Stomach (tissue), 19 donors: ENCODE measurements at places on chromosomes 3 and 15. TPM values are rescaled to one million over a fixed set of nuclear protein-coding genes. Genes with fewer than 3 reads are reported as not detected.

DNA sequence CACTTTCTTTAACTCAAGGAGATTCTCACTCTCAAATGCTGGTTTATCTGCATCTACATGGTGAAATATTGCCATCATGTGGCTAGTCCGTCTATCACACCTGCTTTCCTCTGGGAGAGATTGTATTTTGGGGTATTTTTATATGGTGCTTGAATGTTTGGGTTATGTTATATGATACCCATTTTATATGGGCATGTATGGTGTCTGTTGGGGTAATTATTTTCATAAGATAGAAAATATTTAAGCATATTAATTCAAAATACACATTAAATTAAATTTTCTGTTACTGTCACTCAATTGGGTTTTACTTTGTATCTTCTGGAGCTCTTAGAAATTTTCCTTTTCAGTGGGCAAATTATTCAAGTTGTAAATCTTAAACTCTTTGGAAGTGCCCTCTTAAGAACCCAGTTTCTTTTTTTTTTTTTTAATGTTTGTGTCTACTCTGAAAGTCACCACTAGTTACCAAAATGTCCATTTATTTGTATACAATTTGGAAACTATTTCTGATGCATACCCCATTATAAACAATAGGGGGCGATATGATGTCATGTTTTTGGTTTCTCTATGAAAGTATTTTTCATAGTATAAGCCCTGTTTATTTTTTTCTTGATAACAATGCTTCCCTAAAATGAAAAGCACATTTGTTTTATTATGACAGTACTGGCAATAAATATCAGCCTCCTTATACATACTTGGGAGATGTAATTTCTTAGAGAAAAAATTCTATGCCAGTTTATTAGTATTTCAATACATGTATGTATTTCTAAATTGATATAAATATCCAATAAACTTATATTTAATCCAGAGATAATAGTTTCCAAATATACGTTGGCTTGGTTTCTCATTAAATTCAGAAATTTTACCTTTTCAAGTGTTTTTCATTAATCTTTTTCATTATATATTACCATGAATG, 36.1 kb upstream of the PLSCR5 start:
- peak; percentile 71 for DNase-seq
- no peaks in the 10 kb centered on the region for H3K4me1 ChIP-seq
- no peak overlapping the region for H3K27ac ChIP-seq
- no peaks in the 10 kb centered on the region for H3K27me3 ChIP-seq
- no peak overlapping the region for H3K4me3 ChIP-seq
- no peaks in the 10 kb centered on the region for H3K36me3 ChIP-seq

DNA sequence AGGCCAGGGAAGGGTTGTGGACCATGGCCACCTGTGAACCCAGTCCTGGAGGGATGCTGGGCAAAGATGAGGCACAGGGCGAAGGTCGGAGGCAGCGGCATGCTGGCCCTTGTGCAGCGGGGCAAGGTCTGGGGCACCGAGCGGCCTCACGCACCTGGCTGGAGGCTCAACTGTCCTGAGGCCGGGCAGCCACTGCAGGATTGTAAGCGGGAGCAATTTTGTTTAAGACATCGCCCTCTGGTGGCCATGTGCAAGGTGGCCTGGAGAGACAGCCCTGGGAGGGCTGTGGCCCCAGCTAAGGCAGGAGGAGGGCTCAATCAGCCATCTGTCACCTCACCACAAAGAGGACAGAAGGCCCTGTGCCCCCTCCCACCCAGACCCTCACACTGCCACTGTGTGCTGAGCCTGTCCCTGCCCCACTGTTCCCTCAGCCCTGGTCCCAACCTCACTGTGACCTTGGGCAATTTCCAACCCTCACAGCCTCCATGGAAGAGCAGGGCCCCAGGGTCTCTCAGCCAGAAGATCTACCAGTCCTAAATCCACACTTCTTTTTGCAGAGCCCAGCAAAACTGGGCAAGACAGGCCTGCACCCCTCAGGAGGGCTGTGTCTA, 46.2 kb downstream of the TPRA1 start:
- peaks cover 45% of the 10 kb centered on the region for H3K4me1 ChIP-seq
- no peak overlapping the region for H3K4me3 ChIP-seq
- no peaks in the 10 kb centered on the region for H3K27me3 ChIP-seq
- DNase-seq: peak; percentile 89

DNA sequence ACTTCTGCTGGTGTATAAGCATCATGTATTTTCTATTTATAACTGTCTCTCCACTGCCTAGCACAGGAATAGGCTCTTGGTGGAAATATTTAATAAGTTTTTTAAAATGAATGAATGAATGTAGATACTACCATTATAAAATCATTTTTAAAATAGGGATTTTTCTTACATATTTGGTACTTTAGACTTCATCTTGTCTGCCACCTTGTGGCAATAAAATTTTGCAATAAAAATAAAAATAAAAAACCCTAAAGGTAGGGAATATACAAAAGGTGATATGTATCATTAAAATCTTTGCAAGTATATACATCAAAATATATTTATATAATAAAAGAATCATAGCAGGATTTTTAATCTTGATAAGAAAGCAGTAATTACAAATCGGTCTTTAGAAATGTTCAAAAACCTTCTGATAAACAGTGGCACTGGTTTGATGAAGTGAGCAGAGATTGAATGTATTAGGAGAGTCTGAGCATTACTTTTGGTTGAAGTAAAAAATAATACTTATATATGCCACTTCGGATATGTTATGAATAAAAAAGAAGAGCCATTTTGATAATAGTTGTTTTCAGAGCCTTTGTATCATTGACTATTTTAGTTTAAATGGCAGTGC, 95.2 kb downstream of the SPATA16 start:
- no peak overlapping the region for H3K4me3 ChIP-seq
- no peak for DNase-seq
- H3K4me1 ChIP-seq: no peaks in the 10 kb centered on the region
- no peak overlapping the region for H3K27ac ChIP-seq
- H3K27me3 ChIP-seq: no peaks in the 10 kb centered on the region

- no peak for DNase-seq
- H3K27me3 ChIP-seq: no peaks in the 10 kb centered on the region
- H3K27ac ChIP-seq: no peak overlapping the region
- H3K4me1 ChIP-seq: no peaks in the 10 kb centered on the region
- H3K36me3 ChIP-seq: no peaks in the 10 kb centered on the region
Measured at GRCh38 chr3:25339225-25339624, 88.8 kb upstream of the RARB start.

DNA sequence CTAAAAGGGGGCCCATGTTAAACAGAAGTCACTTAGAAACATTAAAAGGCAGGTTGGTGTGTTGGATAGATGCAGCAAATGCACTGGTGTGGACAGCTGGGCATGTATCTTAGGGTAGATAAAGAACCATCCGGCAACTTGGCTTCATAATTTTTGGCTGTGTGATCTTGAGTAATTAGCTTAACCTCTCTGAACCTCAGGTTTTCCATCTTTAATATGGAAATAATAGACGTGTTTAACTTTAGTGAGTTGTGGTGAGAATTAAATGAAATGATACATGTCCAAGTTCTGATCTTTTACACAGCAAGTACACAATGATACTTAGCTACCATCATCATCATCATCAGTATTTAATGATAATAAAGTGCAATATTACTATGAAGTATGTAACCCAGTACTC, 330.4 kb downstream of the FOXP1 start:
- H3K4me1 ChIP-seq: peaks cover 58% of the 10 kb centered on the region
- peak overlapping the region; percentile 64 for H3K27ac ChIP-seq
- DNase-seq: no peak
- no peaks in the 10 kb centered on the region for H3K27me3 ChIP-seq

GRCh38 chr3:141643391-141643790, 94.7 kb upstream of the RNF7 start:
- H3K27me3 ChIP-seq: no peaks in the 10 kb centered on the region
- no peaks in the 10 kb centered on the region for H3K4me1 ChIP-seq
- H3K4me3 ChIP-seq: no peak overlapping the region
- H3K36me3 ChIP-seq: no peaks in the 10 kb centered on the region
- no peak overlapping the region for H3K27ac ChIP-seq

DNA sequence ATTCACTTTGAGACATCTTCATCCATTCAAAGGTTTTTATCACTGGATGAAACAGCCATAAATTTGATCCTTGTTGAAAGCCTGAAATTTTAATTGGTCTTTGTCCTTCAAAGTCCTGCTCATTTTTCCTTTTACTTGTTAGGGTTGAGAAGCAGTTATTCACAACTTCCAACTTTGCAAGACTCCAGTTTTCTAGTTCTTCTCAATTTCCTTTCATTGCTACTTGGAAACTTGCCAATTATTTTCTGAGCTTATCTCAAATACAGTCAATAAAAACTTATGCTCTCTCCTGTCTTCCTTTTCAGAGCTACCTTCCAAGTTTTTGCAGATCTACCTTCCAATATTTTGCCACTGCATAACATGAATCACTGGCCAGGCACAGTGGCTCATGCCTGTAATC, 23.7 kb upstream of the CD276 start:
- H3K4me1 ChIP-seq: no peaks in the 10 kb centered on the region
- H3K36me3 ChIP-seq: no peaks in the 10 kb centered on the region

CLK3 gene
- 50.1 TPM for total RNA-seq

TMEM45A gene
- 2.2 TPM for total RNA-seq

ZNF148 gene
- 44.4 TPM for total RNA-seq

FBN1 gene
- 384 TPM for total RNA-seq
